Stimulated activated CD4-positive, alpha-beta T cell treated with anti-CD3 and anti-CD28 coated beads, Interleukin-15, amount 100 ng/mL, for 24 hours (primary cell): ENCODE measurements at places on chromosomes 11 and 22.

DNA sequence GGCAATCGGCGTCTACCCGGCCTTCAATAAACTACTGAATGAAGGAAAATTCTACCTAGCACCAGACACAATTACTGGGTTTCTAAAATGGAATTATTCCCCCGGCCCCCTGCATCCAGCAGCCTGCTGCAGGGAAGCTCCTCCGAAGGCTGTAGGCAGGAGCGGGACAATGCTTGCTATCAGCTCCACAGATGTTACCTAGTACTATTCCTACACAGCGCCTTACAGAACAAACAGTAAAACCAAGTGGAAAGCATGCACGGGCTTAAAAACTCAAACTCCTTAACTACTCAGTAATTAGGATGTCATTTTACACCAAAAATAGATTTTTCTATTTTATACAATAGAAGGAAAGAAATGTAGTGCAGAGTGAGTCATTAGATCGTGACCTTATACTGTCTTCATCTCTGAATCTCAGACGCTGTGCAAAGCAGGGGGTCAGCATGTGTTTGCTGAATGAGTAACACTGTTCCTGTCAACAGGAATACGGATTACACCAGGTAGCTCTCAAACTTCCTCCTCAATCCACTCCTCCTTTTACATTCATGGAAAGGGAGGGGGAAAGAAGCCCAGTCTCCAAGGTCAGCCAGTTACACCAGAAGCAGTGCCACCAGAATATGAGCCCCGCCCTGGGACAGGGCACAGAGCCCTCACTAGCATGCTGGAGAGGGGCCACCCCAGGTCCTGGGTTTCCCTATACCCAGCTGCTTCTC is 74.9 kb downstream of the PACSIN2 start:
- DNase-seq = no peak

GRCh38 chr22:31308181-31308580 is 15.9 kb upstream of the PIK3IP1 start:
- no peak for DNase-seq

GRCh38 chr11:16925561-16926065 is 88.6 kb downstream of the PLEKHA7 start:
- DNase-seq = peak; percentile 46

DNA sequence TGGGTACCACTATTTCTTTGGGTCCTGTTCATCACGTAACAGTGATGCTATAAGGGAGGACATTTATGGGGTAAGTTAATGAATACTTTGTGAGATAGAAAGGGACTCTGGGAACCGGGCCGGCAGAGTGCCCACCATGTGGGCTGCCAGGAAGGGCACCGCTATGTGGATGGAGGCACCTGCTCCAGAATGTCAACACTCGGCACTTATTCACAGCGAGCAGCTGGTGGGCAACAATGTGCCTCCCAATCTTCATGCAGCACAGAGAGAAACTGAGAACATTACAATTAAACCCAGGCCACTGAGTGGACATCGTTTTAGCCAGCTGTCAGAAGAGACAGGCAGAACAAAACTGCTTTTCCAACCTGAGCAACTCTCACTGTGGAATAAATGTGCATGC is 15.8 kb upstream of the ELFN2 start:
- no peak for DNase-seq

- no peak for DNase-seq
These were observed 2.4 kb upstream of the ARSA start for GRCh38 chr22:50630376-50630775.

DNA sequence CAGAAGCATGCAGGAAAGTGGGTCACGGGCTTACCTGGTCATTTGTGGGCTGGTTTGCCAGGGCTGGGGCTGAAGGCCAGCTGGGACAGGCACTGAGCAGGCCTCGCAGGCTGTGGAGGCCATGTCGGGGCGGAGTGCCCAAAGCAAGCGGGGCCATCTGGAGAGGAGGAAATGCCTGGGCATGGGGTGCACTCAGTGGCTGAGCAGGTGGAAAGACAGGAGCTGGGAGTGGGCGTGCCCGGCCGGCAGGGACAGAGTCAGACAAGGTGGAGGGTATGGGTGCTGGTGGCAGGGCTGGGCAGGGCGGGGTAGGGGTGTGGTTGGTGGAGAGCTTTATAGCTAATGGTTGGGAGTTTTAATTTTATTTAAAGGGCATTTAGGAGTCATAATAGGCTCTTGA is 27.4 kb downstream of the DAGLA start:
- no peak for DNase-seq

- DNase-seq = no peak
These were observed 25.0 kb upstream of the SLC5A1 start for GRCh38 chr22:32018056-32018455.

DNA sequence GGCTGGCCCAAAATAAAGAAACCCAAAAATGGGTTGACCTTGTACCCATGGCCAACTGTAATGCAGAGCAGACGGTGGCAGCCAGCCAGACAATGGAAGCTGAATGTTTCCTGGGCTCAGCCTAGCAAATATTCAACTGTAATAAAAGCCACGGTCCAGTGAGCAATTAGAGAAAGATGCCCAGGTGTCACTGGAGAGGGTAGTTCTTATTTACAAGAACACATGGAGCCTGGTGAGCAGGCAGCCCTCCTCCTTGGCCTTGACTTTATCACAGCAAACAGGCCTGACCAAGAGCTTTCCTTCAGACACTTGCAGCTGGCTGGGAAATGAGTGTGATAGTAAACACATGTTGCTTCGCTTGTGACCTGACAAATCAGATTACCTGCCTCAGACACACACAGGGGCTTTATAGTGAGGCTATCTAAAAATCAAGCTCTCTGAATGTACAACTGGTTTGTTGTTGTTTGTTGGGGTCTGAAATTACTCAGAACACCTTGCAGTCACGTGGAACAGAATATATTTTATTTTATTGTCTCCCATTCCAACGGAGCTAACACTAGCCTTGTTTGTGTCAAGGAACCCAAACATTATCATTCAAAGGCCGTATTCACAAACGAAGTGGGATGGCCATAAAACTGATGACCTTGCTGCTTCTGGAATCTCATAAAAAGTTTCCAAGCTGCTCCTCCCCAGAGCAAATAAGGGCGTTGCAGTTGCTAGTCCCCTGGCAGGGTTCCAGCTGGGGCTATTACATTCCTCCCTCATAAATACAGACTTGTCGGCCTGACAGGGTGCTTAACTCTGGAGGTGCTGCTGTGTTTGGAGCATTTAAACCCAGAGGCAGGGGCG is 161.1 kb downstream of the BBOX1 start:
- DNase-seq = no peak

DNA sequence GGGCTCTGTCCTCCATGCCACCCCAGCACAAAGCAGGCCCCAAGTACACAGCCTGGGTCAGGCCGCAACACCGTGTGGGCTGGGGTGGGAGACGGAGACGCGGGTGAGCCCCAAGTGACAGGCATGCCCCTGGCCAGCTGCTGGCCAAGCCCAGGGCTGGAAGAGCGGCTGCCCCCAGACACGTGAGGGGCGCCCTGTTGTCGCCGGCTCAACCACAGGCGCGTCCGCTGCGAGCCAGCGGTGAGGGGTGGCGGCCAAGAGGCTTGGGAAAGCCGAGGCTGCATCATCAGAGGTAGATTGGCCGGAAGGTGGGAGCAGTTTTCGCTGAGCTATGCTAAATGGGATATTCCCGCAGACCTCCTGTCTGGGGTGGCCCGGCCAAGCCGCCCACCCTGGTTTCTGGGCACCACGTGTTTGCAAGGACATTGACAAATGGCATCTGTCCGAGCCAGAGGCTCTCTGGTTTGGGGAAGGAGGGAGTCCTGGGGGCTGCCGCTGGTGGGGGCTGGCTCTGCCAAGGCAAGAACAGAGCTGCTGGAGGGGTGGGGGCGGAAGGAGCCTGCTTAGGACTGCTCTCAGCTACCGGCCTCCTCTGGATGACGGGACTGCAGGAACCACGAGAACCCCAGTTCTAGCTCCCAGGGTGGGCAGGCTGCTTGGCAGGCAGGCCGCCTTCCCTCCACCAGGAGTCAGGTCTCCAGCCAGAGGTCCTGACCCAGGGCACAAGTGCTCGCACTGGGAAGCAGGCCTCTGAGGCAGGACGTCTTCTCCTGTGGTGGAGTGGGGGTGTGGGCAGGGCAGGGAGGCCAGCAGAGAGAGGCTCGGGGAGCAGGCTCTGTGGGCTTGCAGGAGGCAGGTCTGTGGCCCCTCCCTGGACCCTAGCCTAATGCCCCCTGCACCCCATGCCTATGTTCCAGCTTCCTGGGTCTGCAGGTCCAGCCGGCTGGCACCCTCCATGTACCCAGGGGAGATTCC is 552 bp downstream of the PRR33 start:
- DNase-seq = no peak

DNA sequence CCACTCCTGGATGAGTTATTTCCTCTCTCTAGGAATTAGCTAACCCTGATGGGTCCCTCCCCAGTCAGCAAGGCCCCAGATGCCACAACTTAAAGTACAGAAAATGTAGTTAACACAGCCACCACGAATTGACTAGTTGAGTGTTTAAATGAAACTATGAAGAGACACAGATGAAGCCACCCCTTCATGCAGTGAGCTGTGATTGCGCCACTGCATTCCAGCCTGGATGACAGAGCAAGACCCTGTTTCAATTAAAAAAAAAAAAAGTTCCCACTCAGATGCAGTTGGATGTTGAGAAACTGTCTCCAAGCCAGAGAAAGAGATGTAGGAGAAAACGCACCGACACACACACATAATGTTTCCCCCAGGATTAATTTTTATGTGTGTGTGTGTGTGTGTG is 53.3 kb downstream of the SCN3B start:
- no peak for DNase-seq

- DNase-seq = peak; percentile 48
These were observed 109.7 kb upstream of the RRM1 start for GRCh38 chr11:3984896-3985295.

DNA sequence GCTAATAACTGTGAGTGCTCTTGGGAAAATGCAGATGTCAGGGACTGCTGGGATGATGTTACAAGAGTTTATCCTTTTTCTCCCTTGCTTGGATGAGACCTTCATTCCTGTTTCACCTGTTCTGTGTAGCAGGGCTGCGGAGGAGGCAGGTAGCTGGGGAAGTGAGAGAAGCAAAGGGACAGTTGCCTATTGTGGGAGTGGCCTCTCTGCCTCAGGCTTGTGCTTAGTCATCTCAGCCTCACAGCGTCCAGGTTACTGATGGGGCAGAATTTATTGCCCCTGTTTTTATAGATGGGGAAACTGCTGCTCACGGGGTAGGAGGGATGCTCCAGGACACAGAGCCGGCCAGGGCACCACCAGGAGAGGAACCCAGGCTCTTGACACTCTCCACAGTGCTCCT is 1.7 kb downstream of the STX3 start:
- no peak for DNase-seq

GRCh38 chr11:116773203-116774097 is 663 bp upstream of the BUD13 start:
- DNase-seq = no peak

DNA sequence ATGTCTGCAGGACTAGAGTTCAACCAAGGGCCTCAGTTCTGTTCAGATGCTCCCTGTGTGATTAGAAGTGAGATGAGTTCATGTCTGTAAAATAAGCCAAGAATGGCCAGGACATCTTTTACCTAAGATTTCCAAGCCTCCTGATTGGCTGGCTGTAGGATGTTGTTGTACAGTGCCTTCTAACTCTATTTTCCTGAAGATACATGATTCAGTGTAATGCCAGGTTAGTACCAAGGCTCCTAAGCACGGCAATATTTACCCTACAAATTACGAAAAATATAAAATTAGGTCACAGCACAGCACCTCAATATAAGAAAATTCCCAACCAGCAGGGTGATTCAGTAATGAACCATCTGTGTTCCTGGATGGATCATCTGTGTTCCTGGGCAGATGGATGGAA is 140.0 kb upstream of the MTMR2 start:
- DNase-seq = no peak

DNA sequence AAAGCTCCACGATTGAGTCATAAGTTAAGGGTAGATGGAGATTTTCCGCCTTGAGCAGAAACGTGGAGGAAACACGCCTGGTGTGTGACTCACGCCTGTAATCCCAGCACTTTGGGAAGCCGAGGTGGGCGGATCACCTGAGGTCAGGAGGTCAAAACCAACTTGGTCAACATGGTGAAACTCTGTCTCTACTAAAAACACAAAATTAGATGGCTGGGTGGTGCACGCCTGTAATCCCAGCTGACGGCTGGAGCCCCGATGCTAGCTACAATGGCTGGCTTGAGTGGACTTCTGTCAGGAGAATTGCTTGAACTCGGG is 17.3 kb upstream of the DGCR8 start:
- no peak for DNase-seq

DNA sequence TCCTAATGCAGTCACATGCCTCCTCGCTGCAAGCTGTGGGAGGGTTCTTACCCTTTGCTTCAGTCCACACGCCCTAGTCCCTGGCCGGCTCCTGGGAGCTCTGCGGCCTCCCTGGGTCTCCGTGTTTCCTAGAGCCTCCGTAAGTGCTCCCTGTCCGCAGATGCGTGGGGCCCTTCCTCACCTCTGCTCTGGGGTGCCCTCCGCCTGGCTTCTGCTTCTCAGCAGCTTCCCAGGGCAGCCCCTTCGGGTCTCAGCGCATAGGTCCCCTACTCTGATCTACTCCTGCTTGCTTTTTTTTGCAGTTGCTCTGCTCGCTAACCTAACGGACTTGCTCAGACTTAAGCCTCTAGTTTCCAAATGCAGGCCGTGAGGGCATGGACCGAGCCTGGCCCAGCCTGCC is 22.4 kb downstream of the CAPN1 start:
- no peak for DNase-seq

DNA sequence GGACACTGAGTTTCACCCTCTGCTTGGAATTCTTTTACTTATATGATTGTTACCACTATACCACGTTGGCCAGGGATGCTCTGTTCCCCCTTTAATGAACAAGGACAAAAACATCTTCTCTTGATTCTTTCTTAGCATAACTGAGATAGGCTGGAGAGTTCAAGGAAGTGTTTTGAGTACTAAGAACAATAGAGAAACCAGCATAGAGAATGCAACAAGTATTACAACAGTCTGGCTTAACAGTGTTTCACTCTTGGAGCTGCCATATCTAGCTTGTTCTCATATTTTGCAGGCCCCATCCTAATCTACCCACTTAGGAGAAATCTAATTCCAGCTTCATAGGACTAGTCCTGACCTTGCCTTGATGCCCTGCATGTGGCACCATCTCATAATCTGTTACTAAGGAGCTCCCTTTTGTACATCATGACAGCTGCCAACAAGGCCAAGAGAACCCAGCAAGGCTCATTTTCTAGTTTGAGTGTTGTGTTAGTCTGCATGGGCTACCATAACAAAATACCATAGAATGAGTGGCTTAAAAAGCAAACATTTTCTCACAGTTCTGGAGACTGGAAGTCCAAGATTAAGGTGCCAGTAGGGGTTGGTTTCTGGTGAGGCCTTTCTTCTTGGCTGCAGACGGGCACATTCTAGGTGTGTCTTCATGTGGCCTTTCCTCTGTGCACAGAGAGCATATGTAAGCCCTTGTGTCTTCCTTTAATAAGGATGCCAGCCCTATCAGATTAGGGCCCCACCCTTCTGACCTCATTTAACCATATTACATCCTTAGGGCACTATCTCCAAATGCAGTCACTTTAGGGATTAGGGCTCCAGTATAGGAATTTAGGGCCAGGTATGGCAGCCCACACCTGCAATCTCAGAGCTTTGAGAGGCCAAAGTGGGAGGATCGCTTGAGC is 37.8 kb downstream of the PACS1 start:
- DNase-seq = no peak

DNA sequence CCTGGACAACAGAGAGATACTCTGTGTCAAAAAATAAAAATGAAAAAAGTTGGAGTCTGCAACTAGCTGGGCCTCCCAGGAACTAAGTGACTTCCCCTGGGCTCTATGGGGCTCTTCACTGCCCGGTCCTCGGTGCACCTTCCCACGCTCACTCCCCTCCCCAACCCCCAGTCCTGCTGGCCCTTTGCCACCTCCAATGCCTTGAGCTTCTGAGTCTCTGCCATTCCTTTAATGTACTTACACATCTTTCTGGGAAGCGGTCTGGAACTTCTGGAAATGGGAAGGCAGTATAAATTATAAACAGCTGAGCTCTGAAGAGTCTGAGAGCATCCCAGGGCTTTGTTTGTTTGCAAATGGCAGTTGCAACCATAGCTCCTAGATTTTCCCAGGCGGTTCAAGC is 5.9 kb upstream of the BATF2 start:
- DNase-seq = no peak
